ENCODE measurements at places on chromosomes 16 and 17.

DNA sequence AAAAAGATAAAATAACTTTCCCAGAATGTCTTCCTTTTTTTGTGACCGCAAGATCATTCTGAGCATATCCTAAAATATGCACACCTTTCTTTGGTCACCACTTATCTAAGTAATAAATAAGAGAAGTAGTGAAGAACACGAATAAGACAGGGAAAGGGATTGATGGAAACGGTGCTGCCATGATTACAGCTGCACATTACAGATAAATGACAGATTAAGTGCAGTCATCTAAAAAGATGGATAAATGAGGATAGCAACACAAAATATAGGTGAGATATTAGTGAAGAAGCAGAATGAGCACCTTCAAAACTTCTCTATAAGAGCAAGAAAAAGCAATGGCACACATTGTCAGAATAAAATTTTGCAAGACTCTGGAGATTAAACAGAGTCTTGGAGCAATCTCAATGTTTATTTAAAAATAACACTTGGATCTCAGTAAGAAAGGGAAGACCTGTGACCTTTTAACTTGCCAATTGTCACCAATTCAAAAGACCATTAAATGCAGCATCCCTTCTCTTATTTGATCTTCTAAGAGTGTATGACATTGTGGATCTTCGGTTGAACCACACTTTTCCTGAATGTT, 567.1 kb downstream of the KCNJ2 start:
- DNase-seq, result no peak

DNA sequence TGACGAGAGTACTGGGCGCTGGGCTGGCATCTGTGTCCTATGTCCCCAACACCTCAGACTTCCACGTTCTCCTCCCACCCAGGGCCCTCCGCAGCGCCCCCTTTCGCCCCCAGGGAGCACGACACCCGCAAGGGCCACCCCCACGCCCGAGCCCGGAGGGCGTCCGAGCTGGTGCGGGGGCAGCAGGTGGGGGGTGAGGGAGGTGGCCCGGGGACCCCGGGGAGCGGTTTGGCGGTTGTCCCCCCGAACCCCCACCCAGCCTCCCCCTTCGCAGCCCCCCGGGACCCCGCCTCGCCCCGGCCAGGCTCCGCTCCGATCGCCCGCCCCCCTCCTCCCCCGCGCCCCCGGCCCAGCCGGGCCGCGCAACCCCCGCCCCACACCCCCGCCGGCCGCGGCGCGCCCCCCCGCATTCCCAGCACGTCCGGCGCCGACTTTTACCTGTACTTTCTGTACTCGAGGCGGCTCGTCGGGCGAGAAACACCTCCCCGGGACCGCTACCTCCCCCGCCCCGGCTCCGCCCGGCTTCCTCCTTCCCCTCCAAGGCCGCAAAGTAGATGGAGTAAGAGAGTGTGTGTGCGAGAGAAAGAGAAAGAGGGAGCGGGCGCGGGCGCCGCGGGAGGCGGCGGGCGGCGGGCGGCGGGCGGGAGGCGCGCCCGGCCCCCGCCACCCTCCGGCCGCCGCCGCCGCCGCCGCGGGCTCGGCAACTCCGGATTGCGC, 901 bp downstream of the CDYL2 start:
- DNase-seq, result no peak

DNA sequence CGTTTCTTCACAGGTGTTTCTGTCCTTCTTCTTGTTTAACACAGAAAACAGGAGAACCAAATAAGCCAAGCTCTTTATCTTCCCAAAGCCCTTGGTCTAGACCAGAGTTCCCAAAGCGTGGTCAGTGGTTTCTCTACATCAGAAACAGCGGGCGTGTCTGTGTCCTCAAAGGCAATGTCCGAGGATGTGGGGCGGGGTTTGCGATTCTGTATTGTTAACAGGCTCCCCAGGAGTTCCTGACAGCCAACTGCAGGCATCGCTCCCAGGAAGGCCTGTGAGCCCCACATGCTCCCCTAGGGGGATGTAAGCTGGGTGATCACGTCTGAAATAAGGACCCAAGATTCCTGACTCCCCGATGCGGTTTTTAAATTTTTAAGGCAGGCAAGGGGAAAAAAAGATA, 28.4 kb upstream of the SLC25A19 start:
- no peak for DNase-seq

GRCh38 chr17:40717776-40718175, 14.2 kb upstream of the KRT24 start:
- DNase-seq, result no peak

DNA sequence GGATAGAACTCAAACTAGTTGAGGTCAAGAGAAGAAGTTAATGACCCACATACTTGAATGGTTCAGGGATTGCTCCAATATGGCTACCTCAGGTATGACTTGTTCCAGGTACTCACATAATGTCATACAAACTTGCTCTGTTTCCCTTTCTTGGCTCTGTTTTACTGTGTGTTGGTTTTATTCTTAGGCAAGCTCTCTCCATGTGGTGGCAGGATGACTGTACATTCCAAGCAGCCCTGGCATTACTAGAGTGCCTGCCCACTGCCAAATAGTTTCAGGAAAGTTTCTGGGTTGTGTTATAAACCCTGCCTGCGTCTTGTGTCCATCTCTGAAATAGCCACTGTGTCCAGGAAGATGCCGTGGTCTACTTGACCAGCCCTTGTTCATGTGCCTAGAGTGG, 476.8 kb downstream of the SHISA9 start:
- DNase-seq, result no peak

DNA sequence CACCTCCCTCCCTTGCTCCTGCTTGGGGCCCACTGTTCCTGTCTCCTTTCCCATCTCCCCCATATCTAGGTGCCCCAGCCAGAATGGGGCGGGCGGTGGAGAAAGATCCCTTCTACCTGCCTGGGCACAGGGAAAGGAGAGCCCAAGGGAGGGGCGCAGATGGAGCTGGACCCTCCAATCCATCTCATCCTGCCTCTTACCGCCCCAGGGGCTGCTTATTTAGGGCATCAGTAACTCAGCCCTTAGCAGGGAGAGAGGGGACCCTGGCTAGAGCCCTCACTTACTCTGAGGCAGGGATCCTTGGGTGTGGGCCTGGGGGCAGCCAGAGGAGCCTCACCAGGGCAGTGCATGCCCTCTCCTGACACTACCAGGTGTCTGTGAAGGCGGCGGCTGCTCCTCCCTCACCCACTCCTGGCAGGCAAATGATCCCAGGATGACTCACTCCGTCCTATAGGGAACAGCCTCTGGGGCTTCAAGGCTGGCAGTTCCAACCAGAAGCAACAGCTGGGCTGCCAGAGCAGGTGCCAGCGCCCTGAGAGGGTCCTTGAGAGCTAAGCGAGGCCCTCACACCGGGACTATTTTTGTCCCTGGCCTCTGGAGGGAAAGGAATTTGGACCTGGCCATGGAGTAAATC, 16.3 kb upstream of the BCAR1 start:
- no peak for DNase-seq

GRCh38 chr16:680967-681745, 946 bp downstream of the STUB1 start:
- no peak for DNase-seq
